ENCODE measurements at places on chromosomes 11 and 22.

DNA sequence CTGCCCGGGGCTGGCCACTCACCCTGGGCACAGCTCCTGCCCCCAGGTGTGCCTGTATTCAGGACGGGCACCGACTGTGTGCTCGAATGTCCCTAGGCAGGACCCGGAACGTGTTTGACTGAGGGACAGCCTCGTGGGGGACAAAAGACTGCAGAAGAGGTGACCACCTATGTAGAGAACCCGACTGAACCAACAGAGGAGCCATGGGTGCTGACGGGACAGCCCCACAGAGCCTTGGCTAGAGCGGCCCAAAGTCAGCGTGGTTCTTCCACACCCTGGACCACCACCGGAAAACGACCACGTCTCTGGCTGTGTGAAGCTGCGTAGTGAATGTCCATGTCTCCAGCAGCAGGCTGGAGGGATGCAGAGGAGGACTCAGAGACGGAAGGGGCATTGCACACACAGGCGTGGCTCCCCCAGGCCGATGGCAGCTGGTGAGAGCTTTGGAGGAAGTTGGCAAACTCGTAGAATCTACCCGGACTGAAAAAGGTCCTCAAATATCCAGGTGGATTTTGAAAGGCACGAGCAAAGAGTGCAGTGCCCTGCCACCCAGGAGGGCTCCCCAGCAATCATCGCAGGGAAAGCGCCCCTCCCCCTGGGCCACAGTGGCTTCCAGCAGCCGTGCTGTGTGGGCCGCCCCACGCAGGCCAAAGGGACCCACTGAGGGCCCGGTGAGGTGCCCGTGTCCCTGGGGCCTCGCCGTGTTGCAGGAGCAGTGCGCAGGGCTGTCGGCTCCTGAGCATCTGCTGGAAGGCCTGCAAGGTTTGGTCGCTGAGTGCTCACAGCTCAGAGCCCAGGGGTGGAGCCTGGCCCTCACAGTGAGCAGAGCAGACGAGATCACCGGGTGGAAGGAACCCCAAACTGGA lies 17.5 kb upstream of the MUC5B start:
- DNase-seq = no peak

DNA sequence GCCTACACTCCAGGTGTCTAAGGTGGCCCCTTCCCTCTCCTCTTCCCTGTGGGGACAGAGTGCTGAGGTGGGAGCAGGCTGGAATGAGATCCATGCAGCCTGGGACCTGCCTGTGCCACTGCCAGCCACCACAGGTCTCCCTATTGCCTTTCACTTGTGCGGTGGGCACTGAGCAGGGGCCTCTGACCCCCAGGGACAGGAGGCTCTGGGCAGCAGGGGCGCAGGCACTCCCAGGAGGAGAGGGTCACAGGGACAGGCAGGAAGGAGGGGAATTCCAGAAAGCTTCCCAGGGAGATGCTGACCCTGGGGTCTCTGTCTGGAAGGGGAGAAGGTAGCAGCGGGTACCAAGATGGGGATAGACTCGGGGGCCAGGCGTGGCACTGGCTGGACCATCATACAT lies 228.5 kb upstream of the B3GAT1 start:
- DNase-seq = no peak

DNA sequence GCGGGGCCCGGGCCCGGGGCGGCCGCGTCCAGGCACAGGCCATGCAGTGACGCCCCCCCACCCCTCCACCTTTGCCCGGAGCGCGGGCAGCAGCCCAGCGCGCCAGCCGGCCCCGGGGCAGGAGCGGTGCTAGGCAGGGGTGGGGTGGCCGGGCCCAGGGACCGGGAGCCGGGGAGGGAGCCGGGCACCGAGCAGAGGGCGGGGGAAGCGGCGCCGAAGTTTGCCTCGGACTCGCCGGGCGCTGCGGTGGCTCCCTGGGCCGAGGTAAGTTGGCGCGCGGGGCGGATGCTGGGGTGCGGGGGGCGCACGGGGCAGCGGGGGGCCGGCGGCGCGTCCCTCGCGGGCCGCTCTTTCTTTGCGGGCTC lies 332 bp downstream of the TEAD1 start:
- DNase-seq = no peak

DNA sequence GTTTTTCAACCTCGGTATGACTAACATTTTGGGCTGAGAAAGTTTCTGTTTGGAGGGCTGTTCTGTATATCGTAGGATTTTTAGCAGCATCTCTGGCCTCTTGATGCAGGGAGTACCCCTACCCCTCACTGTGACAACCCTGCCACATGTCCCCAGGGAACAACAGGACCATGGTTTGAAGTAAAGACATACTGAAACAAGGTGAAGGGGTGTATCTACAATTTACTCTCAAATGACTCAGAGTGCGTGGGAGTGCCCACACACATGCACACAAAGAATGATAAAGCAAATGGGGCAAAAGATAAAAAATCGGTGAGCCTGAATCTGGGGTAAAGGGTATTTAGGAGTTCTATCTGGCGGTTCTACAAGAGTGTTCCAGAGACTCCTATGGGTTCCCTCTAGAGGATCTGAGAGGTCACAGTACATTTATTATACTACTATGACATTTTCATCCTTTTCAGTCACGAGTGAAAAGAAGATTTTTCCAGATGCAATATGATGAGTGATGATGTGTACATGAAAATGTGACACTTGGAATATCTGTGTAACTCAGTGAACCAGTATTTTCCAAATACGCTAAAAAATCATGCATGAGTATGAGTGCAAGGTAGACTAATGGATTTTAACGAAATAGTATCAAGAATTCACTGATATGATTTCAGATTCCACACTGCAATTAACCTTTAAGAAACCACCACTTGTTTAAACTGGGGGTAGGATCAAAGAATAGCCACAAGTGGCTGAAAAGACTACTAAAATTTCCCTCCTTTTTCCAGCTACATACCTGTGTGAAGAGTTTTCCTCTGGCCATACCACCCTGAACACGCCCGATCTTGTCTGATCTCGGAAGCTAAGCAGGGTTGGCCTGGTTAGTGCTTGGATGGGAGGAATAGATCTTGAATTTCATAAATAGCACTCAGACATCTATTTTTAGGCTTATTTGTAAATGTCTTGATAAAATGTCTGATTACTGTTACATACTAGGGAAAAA lies 56.3 kb upstream of the YPEL1 start:
- no peak for DNase-seq

DNA sequence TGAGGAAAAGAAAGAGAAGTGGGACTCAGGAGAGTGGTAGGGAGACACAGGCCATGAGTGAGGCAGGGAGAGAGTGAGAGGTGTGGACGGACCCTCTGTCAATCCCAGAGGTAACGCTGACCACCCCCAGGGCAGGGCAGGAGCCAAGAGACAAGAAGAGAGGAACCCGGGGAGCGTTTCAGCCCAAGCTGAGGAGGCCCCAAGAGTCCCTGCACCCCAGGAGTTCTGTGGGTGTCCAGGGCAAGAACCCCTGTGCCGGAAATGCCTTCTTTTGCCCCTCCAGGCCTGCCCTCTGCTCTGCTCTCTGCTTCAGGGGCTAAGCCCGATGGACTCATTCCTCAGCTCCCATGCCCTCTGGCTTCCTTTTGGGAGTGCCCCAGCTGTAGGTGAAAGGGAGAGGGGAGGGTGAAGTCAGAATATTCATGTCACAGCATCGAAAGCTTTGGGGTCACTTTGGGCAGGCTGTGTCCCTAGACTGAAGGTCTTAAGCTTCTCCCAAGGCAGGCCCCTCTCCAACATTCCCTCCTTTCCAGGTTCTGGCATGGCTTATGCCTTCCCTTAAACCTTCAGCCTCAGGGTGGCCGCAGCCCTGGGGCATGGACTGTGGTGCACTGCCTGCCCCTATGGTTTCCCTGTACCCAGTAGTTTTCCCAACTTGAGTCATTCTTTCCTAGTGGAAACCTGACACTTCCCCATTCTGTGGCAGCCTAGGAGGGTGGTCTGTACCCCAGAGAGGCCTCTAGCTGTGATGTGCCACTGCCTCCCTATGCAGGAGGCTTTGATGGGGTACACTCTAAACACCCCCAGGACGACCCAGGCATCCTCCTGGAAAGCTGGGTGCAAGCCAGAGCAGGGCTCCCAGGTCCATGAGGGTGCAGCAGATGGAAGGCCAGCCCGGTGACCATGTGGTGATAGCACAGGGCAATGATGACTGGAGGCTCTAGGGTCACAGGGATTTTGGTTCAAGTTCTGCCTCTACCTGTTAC lies 27.1 kb downstream of the MYEOV start:
- no peak for DNase-seq

DNA sequence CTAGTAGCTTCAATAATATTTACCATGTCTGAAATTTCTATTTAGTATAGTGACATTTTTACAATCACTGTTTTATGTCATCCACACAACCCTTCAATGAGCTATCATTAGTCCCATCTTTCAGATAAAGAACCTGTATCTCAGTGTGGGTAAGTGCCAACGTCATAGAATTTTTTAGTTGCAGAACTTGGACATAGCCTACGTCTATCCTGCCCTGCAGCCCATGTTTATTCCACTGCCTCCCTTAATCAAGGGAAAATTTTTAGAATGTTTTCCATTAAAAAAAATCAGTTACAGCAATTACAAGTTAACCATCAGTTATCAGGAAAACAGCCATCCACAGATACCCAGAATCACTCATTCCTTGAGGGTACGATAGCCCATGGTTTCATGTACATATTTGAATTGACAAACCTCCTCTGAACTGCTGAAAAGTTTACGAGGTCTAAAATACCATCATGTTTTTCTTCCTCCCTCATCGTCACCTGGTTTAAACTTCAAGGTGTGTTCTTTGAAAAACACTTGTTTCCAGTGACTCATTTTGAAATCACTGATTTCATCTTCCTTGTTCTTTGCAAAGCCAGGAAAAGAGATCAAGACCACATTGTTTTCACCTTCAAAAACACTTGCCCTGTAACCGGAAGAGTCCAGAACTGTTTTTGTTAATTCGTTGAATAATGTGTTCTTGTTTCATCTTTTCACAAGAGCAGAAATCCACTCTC lies 100.9 kb downstream of the FAM76B start:
- no peak for DNase-seq

GRCh38 chr11:40619654-40620053 lies 839.8 kb downstream of the LRRC4C start:
- no peak for DNase-seq

DNA sequence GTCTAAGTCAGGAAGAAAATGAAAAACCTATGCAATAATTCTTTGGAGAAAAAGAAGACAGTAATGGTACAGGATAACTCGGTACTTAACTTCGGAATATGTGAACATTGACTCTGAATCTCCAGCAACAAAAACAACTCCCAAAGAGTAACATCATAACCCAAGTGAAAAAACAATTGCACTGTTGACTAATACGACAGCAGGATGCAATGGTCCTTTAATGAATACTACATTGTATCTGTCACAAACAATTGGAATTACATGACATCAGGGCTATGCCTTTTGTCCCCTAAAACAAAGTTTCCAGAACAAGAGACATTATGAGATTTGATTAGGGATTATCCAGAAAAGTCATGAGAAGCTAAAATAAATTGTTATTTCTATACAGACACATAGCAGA lies 1065.9 kb downstream of the LRRC4C start:
- no peak for DNase-seq

DNA sequence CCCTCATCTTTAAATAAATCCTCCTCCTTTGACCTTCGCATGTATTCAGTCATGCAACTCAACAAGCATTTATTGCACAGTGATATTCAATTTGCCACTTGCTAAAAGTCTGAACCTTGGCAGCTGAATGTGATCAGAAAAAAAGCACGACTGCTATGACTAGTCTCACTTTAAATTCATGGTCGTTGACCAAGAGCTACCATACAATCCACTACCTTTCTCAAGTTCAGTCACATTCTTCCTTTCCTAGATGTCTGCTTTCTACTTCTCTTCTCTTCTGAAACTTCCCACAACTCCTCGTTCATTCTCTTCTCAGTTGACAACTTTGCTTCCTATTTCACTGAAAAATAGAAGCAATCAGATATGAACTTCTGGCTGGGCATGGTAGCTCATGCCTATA lies 2.0 kb upstream of the SAA1 start:
- no peak for DNase-seq
